ENCODE measurements at places on chromosomes 6 and 20. TPM values are rescaled to one million over a fixed set of nuclear protein-coding genes. Genes with fewer than 3 reads are reported as not detected.

GRCh38 chr6:36422714-36423100 lies 19.9 kb downstream of the PXT1 start:
- DNase-seq = no peak

DNA sequence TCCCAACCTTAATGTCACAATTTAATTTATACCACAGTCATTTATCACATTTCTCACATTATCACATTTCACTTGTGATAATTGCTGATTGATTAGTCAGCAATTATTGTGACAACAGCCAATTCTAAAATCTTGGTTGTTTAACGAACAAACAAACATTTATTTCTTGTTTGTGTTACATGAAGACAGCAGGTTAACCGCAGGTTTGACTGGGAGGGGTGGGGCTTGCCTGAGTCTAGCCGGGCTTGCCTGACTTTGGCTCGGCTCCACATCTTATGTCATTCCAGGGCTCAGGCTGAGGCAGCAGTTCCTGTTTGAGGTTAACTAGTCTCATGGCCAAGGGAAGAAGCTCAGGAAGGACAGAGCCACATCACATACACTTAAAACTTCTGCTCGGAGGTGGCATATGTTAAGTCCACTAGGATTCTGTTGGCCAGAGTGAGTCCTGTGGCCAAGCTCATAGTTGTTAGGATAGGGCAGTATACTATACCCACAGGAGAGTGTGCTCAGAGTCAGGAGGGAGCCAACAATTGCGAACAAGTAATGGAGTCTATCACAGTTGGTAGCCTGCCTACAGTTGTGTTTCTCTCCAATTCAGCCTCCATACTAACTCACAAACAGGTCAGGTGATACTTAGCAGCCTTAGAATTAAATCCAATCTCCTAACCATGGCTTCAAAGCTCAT lies 90.0 kb upstream of the IFNGR1 start:
- no peak for DNase-seq

The ECI2 gene
- 36.5 TPM for total RNA-seq

DNA sequence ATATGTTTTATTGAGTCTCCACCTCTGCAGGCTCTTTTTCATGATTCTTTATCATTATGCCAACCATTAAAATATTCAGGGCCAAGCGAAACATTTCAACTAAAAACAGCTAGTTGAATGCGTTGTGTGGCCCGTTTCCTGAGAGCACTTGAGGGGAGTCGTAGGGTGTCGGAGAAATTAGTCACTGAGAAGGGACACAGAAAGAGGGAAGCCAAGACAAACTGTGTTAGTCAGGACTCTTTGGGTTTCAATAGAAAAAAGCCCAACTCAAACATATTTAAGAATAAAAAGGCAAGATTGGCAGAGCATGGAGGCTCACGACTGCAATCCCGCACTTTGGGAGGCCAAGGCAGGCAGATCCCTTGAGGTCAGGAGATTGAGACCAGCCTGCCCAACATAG lies 58.9 kb downstream of the MAFB start:
- DNase-seq = no peak

DNA sequence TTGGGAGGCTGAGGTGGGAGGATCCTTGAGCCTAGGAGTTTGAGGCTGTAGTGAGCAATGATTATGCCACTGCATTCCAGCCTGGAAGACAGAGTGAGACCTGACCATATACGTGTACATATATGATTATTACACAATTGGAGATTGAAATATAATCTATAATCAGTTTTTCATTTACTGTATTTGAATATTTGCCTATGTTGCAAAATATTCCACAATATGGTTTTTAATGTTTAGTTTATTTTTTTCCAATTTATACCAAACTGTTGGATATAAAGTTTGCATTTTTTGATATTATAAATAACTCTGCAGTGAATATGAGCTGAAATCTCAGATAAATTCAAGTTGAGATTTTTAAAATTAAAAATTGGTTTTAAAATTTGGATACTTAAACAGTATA lies 79.6 kb upstream of the SIRPG start:
- DNase-seq = no peak
